ENCODE measurements at places on chromosomes 13 and 19.

- no peak for DNase-seq
Observed at GRCh38 chr19:53871454-53871853, 3.8 kb downstream of the MYADM start.

- peak; percentile 52 for DNase-seq
Observed at GRCh38 chr19:51690454-51691073, 2.6 kb upstream of the SPACA6 start.

DNA sequence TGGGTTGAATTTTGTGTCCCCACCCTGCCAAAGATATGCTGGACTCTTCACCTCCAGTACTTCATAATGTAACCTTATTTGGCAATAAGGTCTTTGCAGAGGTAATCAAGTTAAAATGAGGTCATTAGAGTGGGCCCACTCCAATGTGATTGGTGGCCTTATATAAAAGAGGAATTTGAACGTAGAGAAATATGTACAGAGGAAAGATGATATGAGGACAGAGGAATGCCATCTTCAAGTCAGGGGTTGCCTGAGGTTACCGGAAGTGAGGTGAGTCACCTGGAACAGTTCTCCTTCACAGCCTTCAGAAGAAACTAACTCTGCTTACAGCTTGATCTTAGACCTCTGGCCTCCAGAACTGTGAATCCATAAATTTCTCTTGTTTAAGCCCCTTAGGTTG lies 69.9 kb downstream of the GPC5 start:
- no peak for DNase-seq

DNA sequence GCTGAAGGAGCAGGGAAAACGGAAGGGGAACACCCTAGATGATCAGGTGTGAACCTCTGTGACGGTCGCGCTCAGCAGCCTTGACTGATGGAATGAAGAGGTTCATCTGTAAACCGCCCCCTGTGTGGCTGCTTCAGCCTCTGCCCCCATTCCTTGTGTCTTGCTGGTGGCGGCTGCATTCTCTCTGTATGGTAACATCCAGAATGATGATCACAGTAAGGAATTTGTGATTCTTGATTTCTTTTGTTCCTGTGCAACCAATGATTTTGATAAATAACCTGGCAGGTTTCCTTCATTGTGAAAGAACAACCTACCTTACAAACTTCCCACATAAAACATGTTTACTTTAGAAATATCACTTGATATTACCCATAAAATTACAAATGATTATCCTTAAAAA lies 118.7 kb upstream of the MCF2L start:
- no peak for DNase-seq

DNA sequence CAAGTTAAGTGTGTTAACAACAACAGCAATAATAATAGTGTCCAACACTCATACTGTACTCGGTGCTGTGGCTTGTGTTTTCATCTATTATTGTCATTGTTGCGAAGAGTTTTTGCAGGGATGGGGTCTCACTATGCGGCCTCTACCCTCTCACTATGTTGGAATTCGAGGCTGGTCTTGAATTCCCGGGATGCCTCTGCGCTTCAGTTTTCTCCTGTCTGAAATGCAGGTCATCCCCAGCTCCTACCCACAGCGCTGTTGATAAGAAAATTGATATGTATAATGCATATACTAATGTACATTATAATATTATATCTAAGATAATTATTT lies 4.9 kb upstream of the SBK3 start:
- DNase-seq, result no peak

DNA sequence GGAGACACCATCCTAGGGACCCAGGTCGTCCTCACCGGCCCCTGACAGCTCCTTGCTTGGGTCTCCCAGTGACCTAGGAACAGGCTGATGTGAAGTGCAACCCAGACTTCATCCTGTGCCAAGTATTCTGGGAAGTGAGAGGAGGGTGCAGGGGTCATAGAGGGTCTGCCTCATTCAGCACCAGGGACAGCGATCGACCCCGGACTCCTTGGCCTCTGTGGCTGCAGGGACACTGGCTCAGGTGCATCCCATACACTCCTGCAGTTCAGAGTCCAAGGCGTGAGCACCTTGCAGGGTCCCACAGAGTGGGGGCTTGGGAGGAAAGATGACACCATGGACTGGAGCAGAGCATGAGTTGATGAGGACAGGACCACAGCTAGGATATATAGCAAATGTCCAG lies 10.0 kb upstream of the OR10H2 start:
- no peak for DNase-seq
